ENCODE measurements at places on chromosomes 5 and 9.

DNA sequence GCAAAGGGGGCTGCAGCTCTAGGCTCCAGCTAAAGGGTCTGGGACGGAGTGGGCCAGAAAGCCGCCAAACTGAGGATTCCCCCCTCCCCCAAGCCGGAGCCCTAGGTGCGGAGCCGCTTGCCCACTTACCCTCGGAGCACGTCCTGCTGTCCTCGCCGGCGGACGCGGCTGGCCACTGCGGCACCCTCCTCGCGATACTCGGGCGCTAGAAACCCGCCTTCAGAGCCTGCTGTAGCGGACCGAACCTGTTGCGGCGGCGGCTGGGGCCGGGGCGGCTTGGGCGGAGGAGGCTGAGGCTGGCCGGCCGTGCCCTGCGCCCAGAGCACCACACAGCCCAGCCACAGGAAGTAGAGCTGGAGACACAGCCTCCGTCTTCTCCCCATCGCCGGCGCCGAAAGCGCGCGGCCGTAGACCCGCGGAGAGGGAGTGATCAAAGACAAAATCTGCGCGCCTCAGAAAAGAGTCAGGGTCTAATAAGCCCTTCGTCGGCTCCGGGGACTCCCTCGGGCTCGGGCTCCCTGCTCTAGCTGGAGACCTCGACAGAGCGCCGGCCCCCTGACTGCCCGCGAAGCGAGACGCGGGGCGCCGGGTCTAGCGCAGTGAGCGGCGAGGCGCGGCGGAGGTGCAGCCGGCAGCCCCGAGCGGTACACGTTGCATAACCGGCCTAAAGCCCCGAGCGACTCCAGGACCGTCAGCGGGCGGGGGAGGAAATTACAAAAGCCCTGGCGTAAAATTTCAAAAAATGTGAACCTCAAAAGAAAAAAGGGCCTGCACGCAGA is 635 bp downstream of the FBN2 start:
- peak; percentile 9 for DNase-seq

GRCh38 chr9:131496844-131497405 is 5.8 kb upstream of the POMT1 start:
- DNase-seq: no peak

DNA sequence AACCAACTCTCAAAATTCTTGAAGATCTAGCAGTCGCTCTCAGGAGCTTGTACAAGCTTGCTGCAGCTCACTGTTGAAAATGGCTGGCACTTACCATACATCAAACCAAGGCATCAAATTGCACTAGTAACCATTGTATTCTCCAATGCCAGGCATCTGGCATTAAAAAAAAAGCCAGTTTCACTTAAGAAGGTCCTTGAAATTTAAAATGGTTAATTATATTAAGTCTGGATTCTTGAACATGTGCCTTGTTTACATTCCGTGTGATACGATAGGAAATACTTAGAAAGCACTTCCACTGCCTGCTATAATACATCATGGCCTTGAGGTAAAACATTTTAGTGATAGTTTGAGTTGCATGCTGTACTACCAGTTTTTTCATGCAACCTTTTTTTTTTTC is 300.7 kb downstream of the KDM4C start:
- no peak for DNase-seq

- DNase-seq: no peak
Observed at GRCh38 chr9:119956111-119956510, 586.9 kb upstream of the BRINP1 start.

- no peak for DNase-seq
Observed at GRCh38 chr5:177496070-177496726, 1.2 kb downstream of the PDLIM7 start.

- DNase-seq: no peak
Observed at GRCh38 chr9:125241863-125242739, 958 bp upstream of the HSPA5 start.

GRCh38 chr9:3962496-3962895 is 337.4 kb downstream of the GLIS3 start:
- DNase-seq: no peak

- DNase-seq: no peak
Observed at GRCh38 chr9:130220352-130220751, 45.2 kb upstream of the HMCN2 start.

GRCh38 chr9:128690684-128691034 is 1.6 kb downstream of the SET start:
- DNase-seq: no peak

DNA sequence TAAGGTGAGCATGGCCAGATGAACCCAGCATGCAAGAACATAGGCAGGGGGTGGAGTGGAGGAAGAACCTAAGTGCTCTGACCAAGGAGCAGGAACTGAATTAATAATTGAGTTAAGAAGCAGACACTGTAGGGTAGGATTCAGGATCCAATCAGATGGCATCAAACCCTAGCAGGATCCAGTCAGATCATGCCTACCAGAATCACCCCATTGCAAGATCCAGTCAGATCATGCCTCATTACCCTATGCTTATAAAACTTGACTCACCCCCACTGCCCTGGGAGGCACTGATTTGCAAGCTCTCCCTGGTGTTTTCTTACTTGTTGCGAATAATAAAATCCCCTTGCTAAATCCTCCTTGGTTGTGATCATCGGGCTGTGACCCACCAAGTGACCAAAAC is 19.7 kb downstream of the TUSC1 start:
- DNase-seq: no peak

DNA sequence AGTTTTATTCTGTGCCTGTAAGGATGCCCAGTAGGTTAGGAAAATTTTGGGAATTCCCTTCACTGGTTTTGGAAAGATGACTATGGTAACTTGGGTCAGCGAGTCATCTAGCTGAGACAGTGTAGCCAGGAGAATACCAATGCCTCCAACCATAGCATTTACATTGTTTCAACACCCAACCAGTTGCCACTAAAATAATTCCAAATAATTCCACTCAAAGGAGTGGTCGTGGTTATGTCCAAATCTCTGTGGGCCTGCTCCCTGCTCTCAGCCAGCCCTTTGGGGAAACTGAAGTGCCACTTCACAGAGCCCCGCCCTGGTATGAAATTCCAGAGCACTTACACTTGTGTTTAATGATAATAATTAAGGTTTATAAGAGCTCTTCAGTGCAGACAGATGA is 310.5 kb downstream of the PLK2 start:
- DNase-seq: no peak

DNA sequence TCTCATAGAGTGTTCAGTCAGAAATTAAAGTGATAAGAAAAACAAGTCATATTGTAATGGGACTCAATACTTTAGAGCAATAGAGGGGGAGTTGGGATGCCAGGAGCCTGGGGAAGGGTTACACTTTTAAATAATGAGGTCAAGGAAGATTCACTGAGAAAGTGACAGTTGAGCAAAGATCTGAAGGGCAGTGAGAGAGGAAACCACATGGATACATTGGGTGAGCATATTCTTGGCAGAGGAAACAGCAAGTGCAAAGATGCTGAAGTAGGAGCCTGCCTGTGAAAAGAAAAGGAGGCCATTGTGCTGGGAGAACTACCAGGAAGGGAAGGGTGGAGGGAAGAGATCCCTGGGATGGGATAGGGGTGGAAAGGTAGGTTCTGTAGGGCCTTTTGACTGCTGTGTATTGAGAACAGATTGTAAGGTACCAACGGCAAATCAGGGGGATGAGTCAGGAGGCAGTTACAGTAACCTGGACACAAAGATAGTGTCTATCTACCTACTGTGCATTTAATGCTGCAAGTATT is 79.4 kb downstream of the PAM start:
- no peak for DNase-seq

DNA sequence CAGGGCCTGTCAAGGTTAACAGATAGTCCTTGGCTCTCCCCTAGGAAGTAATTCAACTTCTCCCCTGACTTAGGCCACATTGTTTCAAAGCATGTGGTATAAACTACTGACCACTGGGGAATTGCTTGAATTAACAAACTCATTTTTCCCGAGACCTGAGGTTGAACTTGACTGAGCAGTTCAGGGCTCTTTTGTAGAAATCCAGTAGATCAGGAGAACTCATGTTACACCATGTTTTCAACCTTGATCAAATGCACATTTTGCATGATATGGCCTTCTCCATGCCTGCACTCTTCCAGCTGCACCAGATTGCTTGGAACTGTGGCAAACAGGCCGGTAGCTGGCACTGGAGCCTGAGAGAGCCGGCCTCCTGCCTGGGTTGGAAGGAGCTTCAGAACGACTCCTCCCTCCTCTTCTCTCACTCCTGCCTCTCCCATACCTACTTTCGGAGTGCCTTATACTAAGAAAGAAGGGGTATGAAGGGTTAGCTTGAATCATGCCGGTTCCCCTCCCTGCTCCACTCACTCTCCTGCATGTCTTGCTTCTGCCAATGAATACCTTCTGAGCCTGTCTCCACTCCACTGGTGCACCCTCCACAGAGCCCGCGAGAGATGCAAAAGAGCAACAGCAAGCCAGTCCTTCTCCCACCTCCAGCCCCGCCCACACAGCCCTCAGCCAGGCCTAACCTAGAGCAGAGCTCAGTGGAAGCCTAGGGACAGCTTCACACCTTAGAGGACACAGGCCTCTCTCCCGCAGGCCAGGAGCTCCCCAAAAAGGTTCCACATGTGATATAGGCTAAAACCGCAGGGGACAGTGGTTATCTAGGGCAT is 159.4 kb downstream of the MACROH2A1 start:
- DNase-seq: no peak

GRCh38 chr5:26864061-26864460 is 174.3 kb downstream of the CDH9 start:
- no peak for DNase-seq

GRCh38 chr9:88799541-88800328 is 191.5 kb upstream of the S1PR3 start:
- DNase-seq: no peak

DNA sequence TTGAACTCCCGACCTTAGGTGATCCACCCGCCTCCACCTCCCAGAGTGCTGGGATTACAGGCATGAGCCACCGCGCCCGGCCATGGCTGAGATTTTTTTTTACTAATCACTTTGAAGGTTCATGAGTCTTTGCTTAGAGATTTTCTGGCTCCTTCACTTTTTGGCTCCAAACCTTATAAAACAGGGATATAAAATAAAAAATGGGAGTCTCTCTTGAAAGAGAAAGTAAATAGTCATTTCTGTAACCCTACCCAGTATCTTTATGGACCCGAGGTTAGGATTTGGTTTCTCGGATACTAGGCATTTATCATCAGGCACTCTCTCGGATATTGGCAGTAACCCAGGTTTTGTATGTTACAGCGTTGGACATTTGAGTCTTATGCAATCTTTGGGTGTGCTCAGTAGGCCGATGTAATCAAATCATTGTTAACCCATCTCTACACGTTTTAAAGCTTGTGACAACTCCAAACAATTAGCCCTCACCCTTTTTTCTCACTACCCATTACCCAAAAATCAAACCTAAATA is 25.3 kb downstream of the STXBP1 start:
- DNase-seq: no peak

All from GM12891 (cell line).